ENCODE measurements at places on chromosomes 6 and 20. TPM values are rescaled to one million over a fixed set of nuclear protein-coding genes. Genes with fewer than 3 reads are reported as not detected.

GRCh38 chr20:17803765-17804164 lies 104.0 kb downstream of the BANF2 start:
- DNase-seq, result no peak

DNA sequence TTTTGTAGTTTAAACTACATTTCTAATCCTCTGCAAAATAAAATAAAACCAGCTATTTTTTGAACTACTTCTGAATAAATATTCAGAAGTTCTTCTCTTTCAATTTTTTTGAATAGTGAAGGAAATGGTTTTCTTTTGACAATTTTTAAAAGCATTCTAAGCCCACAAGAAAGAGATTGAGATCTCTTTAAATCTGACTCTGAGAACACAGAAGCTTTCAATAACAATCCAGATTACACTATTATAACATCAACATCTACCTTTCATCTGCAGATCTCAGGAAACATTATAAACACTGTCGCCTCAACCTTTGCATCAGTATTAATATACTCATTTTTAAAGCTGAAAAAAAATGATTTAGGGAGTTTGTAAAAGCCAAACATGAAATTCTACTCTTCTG lies 247.5 kb upstream of the PREP start:
- DNase-seq, result no peak

GRCh38 chr20:48843057-48843806 lies 15.4 kb upstream of the PREX1 start:
- no peak for DNase-seq

The ULBP2 gene
- total RNA-seq, result not detected

DNA sequence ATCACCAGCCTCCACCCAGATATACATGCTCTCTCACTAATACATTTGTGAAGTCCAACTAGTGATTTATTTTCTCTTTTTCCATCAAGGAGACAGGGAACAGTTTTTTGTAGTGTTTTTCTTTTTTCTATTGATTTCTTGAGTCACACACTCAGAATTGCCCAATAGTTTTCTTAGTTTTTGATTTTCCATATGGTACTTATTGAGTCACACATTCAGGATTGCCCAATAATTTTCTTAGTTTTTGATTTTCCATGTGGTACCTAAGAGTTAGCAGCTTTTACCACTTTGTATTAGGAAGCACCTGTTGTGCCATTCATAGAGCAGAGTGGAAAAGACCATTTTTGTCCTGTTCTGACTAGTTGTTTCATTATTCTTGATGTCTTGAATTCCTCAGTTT lies 1268.8 kb downstream of the EPHA7 start:
- DNase-seq, result no peak

GRCh38 chr20:11379257-11380011 lies 538.3 kb upstream of the BTBD3 start:
- peak; percentile 45 for DNase-seq

The WFDC5 gene
- not detected for total RNA-seq

The VSTM2L gene
- total RNA-seq, result 0.82 TPM

GRCh38 chr6:133184798-133185372 lies 56.3 kb upstream of the EYA4 start:
- DNase-seq, result peak; percentile 70

The PHACTR1 gene
- total RNA-seq, result 2.5 TPM

- no peak for DNase-seq
These were observed 28.1 kb downstream of the TOX2 start for GRCh38 chr20:43942667-43943285.

DNA sequence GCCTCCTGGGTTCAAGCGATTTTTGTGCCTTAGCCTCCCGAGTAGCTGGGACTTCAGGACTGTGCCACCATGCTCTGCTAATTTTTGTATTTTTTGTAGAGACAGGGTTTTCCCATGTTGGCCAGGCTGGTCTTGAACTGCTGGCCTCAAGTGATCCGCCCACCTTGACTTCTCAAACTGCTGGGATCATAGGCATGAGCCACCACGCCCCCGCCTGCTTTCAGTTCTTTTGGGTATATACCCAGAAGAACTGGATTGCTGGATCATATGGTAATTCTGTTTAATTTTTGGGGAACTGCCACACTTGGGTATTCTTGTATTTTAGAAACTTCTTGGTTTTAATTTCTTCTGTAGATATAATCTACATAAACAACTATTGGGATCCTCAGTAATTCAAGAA lies 17.0 kb downstream of the CDS2 start:
- DNase-seq, result no peak

The SLC17A2 gene
- not detected for total RNA-seq

GRCh38 chr20:54151511-54152226 lies 22.1 kb downstream of the CYP24A1 start:
- no peak for DNase-seq

DNA sequence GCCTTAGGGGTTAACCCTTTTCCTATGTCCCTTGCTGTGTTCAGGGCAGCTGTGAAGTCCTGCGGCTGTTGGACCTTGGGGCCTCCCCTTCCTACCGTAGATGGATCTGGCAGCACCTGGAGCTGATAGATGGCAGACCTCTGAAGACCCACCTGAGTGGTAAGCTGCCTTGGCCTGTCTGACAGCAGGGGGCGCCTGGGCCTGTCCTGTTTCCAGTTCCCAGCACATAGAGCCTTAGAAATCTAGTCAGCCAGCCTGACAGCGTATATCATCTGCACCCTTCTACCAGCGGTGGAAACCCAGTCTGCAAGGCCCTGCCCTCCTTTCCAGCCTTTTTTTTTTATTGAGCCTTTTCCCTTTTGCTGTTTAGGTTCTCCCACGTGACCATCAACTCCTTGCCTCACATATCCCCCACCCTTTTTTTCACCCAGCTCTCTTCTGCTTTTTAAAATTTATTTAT lies 26.6 kb downstream of the CNBD2 start:
- peak; percentile 91 for DNase-seq
